Hematopoietic multipotent progenitor cell (in vitro differentiated cells): ENCODE measurements at places on chromosomes 2 and 18. TPM values are rescaled to one million over a fixed set of nuclear protein-coding genes. Genes with fewer than 3 reads are reported as not detected.

ZNF513 gene
- total RNA-seq = 17.0 TPM

DNA sequence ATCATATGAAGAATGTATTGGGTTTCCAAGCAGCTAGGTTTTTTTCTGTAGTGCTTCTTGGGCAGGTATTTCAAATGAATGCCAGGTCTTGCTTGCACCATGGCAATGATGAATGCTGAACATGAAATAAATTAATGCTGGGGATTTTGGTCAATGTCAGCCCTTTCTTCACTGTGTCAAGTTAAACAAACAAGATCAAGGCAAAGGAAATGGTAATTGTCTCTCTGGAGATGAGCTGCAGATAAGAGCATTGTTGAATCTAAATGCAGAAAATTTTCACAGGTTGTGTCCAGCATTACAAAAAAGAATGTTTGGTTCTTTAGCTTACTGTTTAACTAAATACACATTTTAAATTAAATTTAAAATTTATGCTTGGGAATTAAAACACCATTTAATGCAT lies 144.3 kb downstream of the GPD2 start:
- DNase-seq = no peak

ICOS gene
- under 0.01 TPM for total RNA-seq

- DNase-seq = no peak
Measured at GRCh38 chr18:22695674-22696073, 237.5 kb upstream of the RBBP8 start.

GRCh38 chr18:48023334-48024008 lies 93.0 kb upstream of the SMAD2 start:
- peak; percentile 51 for DNase-seq

DNA sequence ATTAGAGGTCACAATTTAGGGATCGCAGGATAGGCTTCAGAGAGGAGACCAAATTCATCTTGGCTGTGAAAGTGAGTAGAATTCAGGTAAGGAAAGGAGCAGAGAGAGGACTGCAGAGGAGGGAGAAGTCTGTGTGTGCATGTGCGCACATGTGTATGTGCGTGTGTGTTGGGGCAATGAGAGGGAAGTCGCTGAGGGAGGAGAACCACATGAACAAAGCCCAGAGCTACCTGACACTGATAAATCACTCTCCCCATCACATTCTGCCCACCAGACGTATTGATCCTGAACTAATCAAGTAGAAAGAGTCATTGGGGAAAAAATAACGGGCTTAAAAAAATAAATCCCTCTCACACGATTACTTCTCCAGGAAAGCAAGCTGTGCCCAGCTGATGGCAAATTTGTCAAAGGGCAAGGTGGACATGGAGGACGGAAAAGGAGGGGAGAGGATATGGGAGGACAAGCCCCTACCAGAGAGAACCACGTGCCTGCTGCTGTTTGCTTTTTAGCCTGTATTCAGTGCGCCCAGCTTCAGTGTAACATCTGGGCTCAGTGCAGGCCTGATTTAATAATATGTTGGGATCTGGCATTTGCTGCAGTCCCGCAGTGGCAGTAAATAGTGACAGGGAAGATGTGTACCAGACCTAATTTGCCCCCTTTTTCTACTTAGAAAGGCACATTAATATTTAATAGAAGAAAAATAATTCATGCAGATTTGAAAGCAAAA lies 307.5 kb downstream of the C1D start:
- DNase-seq = no peak

GRCh38 chr2:58629545-58630119 lies 388.5 kb upstream of the FANCL start:
- no peak for DNase-seq

- no peak for DNase-seq
Measured at GRCh38 chr2:173217116-173217840, 137.4 kb upstream of the CDCA7 start.

- no peak for DNase-seq
Measured at GRCh38 chr2:114119862-114120261, 230.0 kb downstream of the ACTR3 start.

- no peak for DNase-seq
Measured at GRCh38 chr18:9019135-9019534, 83.4 kb upstream of the NDUFV2 start.

DNAJC27 gene
- 5.9 TPM for total RNA-seq

- no peak for DNase-seq
Measured at GRCh38 chr18:62399276-62399675, 74.2 kb downstream of the TNFRSF11A start.

DNA sequence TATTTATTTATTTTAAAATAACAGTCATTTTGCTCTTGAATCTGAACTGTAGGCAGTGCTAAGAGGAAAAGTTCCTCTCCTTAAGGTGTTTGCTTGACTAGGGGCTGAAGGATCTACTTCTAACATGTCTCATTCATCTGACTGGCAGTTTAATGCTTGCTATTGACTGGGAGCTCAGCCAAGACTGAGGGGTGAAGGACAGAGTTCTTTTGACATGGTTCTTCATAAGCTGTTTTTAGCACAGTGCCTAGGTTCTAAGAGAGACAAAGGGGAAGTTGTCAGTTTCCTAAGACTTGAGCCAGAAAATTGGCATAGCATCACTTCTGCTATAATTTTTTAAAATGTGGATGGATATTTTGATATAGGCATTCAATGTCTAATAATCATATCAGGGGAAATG lies 73.0 kb downstream of the COMMD1 start:
- peak; percentile 69 for DNase-seq

TPGS2 gene
- 86.7 TPM for total RNA-seq

DNA sequence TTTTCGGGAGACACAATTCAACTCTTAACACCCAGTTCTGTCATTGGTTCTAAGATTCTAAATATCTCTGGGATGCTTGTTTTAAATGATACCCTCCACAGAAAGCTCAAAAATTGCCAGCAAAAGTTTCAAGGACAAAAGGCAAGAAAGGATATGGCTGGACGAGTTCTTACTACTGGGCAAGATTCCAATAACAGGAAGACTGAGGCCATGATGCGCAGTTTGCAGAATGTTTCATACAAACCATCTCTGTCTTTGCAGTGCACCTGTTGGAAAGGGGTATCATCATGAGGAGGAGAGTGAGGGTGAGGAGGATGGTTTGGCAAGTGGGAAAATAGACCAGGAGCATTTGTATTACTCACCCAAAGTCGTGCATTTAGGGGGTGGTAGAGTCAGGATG lies 172.8 kb downstream of the DCDC2C start:
- no peak for DNase-seq

FSHR gene
- total RNA-seq = under 0.01 TPM

COL6A3 gene
- total RNA-seq = 0.54 TPM

PROC gene
- 1.1 TPM for total RNA-seq

CCBE1 gene
- total RNA-seq = under 0.01 TPM

- DNase-seq = no peak
Measured at GRCh38 chr18:68462766-68463165, 252.1 kb downstream of the TMX3 start.

GRCh38 chr2:135386993-135387392 lies 144.0 kb downstream of the ZRANB3 start:
- no peak for DNase-seq

DNA sequence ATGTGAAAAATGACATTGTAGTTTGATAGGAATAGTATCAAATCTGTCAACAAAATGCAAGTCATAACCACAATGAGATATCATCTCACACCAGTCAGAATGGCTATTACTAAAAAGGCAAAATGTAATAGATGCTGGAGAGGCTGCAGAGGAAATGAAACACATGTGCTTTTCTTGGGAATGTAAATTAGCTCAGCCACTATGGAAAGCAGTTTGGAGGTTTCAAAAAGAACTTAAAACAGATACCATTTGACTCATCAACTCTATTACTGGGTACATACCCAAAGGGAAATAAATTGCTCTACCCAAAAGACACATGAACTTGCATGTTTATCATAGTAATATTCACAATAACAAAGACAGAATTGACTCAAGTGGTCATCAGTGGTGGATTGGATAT lies 572.6 kb downstream of the TRIB2 start:
- DNase-seq = no peak
